Activated CD4-positive, alpha-beta T cell treated with anti-CD3 and anti-CD28 coated beads for 1 hour (primary cell): ENCODE measurements at places on chromosomes 3 and 15.

DNA sequence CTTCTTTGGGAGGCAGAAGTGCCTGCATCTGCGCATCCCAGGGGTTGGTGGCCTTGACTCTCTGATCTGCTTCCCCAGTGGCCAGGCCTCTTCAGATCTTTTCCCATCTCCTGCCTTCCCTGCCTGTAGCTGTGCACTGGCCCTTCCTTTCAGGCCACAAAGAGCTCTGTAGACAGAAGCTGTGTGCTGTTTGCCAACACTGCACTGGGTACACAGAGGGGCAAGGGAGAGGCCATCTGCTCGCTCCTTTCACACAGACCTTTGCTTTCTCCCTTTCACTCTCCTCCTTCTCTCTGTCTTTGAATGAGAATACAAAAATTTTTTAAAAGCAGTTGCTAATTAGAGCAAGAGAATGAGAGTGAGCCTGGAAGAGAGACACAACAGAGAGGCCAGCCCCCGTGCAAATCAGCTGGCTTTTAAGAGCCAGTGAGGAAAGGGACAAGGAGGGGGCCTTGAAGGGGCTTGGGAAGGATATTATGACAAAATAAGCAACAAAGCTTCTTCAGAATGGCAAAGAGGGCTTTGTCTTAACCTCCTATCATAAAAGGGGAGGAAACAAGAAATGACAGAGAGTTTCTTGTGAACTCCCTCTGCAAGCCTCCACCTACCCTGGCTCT, 170.9 kb downstream of the EPHB1 start:
- no peak for DNase-seq

- no peak for DNase-seq
Observed at GRCh38 chr3:97763586-97764406, 762 bp upstream of the ARL6 start.

GRCh38 chr15:27865323-27865922, 233.7 kb downstream of the OCA2 start:
- DNase-seq, result no peak

DNA sequence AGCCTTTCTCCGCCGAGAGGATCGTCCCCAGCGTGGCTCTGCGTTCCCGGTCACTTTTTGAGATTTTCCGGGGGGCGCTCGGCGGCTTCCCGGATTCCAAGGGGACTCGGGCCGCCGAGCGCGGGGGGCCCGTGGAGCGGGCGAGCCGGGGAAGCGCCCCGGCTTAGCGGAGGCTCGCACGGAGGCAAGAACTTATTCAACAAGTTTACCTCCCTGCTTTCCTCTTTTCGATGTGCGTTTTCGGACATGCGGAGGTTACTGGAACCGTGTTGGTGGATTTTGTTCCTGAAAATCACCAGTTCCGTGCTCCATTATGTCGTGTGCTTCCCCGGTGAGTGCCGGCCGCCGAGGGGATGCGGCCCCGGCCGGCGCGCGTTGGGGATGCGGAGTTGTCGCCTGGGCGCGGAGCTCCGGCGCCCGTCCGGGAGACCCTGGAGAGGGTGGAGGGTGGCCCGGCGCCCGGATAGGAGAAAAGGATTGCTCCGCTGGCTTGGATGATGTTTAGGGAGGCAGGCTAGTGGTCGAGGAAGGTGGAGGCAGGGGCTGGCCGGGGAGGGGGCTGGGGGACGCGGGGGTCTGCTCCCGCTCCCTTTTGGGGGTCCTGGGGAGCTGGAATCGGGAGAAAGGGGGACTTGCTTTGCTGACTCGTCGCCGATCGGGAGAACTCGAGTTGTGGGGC, 810 bp downstream of the PTPRG start:
- DNase-seq, result no peak

- no peak for DNase-seq
Observed at GRCh38 chr3:128275316-128276145, 122.2 kb downstream of the EEFSEC start.

DNA sequence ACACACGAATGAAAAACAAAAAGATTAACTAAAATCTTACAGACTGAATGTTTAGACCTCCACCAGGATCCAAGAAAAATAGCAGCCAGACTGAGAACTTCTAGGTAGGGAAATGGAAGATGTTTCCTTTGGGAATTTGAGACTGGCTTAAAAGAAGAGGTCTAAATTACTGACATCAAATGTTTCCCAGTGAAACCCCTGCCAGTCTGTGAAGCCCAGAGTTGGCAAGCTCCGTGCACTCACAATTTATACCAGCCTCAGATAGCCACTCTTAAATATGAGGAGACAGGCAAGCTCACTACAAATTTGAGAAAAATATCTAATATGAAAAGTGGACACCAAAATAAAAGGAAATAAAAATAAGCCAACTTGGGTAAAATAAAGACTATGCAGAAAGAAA, 700.5 kb upstream of the ZNF385D start:
- DNase-seq, result no peak

DNA sequence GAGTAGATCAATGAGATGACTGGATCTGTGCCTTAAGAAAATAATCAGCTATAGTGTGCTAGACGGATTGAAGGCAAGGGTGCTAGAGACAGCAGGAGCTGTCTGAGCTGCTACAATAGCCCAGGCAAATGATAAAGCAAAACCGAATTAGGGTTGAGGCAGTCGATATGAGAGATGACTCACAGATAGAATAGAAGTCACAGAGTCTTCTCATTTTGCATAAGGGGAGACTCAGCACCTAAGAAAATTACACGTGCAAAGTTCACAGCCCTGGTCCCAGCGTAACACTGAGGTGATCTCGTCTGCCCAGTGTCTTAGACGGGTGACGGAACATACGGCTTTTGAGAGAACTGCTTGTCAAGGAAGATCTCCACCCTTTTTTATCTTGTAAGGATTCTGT, 11.6 kb downstream of the LPP start:
- no peak for DNase-seq
